ENCODE measurements at places on chromosomes 3 and 15.

GRCh38 chr3:101602731-101603130 lies 28.8 kb downstream of the PCNP start:
- no peak for DNase-seq

DNA sequence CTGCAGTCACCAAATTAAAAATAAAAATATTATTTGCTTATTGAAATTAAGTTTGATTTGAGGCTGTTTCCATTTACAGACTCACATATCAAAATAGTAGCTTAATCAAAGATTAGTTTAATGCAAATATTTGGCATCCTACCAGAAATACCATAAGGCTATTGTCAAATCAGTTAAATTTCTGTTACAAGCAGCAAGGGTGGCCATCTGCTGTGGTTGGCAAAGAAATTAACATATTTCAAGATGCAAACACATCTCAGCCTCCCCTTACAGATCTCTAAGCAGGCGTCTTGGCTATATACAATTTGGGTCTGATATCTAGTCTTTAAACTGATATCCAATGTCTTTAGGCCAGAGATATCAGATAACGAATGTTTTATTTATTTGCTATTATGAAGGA lies 83.2 kb upstream of the NEDD4 start:
- no peak for DNase-seq

GRCh38 chr3:162134571-162134970 lies 638.0 kb downstream of the OTOL1 start:
- DNase-seq, result no peak

GRCh38 chr3:194633349-194634004 lies at the start of gene TMEM44:
TMEM44 (minus strand) TSS chr3:194633419; CDS start chr3:194633215, 204 bp downstream.
- peak; percentile 57 for DNase-seq

DNA sequence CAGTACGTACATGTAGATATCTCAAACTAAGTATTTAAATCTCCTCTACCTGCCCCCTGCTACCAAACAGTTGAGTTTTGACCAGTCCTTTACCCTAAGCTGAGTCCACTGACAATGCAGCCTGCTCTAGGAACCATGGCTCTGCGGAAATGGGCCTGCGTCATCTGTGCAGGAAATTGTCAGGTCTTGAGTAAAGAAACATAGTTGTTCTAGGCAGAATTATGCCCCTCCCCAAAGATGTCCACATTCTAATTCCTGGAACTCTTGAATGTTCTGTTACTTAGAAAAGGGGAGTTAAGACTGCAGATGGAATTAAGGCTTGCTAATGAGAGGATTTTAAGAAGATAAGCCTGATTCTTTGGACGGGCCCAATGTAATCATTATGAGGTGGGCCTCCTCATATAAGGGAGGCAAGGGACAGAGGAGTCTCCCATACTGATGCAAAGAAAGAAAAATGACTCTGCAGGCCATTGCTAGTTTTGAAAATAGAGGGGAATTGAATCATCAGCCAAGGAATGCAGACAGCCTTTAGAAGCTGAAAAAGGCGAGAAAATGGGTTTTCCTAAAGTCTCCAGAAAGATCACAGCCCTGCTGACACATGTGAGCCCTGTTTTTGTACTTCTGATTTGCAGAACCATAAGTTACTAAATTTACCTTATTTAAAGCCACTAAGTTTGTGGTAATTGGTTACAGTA lies 5.5 kb upstream of the VGLL3 start:
- no peak for DNase-seq

DNA sequence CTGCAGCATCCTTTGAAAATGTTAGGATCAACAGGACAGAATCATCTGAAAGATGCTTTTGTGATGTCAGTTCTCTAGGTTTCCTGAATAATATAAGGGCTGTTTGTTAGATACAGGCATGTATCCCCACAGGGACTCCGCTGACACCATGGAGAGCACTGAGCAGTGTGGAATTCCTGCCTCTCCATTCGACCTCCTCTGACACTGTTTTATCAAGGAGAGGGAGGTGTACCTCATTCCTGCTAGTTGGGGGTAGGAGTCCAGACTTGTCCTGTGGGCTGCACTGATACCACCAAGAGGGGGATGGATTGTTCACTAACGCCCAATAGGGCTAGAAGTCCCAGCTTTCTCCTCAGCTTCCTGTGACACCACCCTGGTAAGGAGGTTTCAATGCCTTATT lies 46.6 kb downstream of the LARS2 start:
- no peak for DNase-seq

DNA sequence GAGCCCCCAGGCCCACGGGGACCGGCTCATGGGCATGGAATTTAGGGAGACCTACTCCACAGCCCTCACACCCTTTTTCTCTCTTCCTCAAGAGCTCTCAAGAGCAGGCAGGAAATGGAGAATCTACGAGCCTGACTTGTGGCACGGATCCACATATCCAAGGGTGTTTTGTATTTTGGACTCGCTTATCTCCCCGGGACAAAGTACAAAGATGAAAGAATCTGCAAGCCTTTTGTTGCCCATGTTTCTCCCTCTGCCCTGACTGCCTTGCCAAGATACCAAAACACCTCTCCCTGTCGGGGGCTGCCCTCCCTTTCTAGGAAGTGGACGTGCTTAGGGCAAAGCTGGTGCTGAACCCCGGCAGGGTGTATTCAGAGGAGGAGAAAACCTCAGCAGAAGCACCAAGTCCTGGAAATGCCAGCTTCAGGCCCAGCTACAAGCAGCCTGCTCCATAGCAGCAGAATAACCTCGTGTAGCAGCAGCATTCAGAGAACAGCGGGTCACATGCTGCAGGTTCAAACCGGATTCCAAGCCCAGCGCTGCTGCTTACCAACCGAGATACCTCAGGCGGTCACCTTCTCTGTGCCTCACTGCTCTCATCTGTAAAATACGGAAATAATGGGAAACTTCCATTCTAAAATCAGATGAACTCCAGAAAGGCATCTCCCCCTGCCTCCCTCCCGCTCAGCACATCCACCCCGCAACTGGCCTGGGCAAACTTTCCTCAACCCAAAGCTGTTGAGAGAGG lies 35.2 kb downstream of the DNASE1L3 start:
- DNase-seq, result no peak

DNA sequence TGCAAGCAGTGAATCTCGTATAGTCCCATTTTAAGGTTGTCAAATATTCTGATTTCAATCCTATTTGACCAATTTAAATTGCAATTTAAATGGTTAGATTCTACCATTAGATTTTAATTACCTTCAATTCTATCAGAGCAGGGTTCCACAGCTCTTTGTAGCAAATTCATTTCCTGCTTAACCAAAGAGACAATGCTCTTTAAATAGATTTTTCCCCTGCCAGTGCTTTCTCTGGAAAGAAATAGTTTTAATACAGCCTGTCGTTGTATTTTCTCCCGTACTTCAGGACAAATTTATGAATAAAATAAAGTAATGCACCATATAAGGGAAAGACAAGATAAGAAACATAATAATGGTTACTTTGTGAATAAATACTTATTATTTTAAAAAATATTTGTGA lies 62.8 kb downstream of the ZPLD1 start:
- no peak for DNase-seq

- DNase-seq, result no peak
Measured at GRCh38 chr3:45914362-45915058, 28.2 kb downstream of the CCR9 start.

GRCh38 chr3:101730839-101731238 lies 6.4 kb downstream of the CEP97 start:
- no peak for DNase-seq

DNA sequence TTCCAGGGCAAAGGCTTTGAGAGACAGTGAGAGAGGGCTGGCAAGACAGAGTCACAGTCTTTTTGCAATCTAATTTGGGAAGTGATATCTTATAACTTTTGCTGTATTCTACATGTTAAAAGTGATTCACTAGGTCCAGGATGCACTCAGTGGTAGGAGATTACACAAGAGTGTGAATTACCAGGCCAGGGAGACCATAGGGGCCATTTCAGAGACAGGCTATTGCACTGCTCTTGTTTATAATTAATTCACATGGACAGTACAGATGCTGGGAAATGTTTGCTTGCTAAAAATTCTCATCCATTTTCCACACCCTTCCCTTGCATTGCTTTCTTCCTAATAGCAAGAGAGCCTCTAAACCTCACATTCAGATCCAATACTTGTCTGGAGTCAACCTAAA lies 22.6 kb upstream of the POMGNT2 start:
- no peak for DNase-seq

- no peak for DNase-seq
Measured at GRCh38 chr3:59535791-59536221, 486.0 kb upstream of the CFAP20DC start.

- no peak for DNase-seq
Measured at GRCh38 chr15:75023872-75024636, 664 bp downstream of the PPCDC start.

GRCh38 chr15:101807345-101807945 lies 4.1 kb downstream of the OR4F6 start:
- no peak for DNase-seq

- DNase-seq, result no peak
Measured at GRCh38 chr3:71523628-71524027, 59.9 kb downstream of the FOXP1 start.

- DNase-seq, result peak; percentile 31
Measured at GRCh38 chr15:90665288-90666134, 51.6 kb upstream of the BLM start.

DNA sequence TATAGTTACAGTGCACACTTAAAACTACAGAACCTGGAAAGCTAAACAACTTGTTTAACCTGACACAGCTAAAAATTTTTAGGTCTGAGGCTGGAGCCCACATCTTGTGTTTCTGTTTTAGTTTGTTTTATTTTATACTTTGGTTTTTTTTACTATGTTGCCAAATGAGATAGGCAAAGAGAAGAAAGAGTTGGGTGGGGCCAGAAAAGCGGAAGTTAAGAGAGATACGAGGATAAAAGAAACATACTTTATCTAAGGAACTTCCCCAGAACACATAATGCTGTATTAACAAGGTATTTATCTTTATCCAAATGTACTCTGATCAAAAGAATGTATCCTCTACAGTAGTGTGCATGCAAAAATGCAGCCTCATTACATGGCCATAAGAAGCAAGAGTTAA lies 1145.7 kb downstream of the EPHA3 start:
- no peak for DNase-seq

- DNase-seq, result no peak
Measured at GRCh38 chr3:71779674-71780377, 5.1 kb downstream of the PROK2 start.

- no peak for DNase-seq
Measured at GRCh38 chr3:155635056-155635455, 109.8 kb downstream of the PLCH1 start.

- DNase-seq, result no peak
Measured at GRCh38 chr3:14379843-14380242, 22.6 kb upstream of the SLC6A6 start.

DNA sequence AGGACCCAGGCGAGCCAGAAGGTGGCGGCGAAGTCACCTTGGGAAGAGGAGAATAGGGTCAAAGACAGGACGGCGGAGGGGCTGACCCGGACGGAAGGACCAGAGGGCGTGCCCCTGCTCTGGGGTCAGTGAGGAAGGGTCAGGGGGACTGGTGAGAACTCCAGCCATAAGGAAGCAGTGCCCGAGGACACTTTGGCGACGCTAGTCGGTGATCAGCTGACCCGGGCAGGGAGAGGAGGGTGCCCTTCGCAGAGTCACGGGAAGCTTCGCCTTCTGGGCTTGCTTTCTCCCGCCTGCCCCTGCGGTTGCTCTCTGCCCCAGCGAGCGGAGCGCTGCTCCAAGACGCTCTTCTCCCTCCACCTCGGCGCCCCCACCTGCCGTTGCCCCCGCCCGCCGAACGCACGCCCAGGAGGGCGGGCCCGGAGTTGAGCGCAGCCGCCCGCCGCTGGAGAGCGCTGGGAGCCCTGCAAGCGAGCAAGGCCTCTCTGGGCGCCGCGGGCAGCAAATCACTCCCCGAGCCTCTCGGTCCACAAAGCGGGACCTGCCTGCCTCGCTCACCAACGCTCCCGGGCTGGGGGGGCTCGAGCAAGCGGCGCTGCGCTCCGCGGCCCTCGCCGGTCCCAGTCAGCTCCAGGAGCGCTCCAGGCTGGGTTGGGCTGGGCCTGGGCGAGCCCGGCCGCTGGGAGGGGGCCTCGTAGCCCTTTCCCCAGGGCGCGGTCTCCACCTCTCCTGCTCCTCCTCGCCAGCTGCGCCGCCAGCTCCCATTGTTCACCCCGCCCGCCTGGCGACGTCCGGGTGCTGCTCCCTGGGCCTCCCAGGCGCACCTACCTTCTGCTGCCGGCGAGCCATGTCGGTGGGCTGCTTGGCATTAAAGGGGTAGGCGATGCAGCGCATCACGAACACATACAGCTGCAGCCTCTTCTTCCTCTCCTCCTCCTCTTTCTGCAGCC lies 1.2 kb downstream of the CADPS start:
- DNase-seq, result no peak

DNA sequence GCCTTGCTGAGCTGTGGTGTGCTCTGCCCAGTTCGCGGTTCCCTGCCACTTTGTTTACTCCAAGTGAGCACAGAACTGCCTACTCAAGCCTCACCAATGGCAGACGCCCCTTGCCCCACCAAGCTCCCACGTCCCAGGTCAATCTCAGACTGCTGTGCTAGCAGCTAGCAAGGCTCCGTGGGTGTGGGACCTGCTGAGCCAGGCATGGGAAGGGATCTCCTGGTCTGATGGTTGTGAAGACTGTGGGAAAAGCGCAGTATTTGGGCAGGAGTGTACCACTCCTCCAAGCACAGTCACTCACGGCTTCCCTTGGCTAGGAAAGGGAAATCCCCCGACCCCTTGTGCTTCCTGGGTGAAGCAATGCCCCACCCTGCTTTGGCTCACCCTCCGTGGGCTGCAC lies 45.0 kb downstream of the SLC12A6 start:
- DNase-seq, result no peak

- DNase-seq, result no peak
Measured at GRCh38 chr3:136543385-136543784, 208.8 kb downstream of the STAG1 start.

DNA sequence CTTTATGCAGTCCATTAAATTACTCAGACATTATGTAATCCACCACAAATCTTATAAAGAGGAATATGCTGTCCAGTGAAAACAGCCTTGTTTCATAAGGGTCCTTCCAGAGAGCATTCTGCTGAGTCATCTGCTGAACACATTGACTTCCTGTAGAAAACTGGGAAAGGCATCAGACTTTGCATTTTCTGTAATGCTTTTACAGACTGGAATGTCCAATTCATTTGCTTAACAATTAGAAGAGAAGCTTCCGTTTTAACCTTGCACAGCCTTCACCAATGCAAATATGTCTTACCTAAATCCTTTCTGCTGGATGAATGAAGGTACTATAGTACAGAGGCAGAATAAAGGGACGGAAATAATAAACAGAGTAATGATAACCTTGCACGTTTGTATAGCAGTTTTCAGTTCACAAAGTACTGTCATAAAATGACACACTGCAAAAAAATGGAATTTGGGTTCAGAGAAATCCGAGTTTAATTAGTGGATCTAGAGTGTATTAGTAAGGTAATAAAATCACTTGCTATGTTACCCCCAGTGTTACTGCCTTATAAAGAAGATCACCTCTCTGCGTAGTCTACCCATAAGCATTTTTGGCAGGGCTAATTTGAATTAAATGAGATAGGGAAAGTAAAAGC lies 301.5 kb downstream of the PYDC2 start:
- DNase-seq, result no peak

- DNase-seq, result no peak
Measured at GRCh38 chr15:83209333-83209732, 1.7 kb upstream of the HDGFL3 start.

GRCh38 chr3:141385406-141386125 lies 17.3 kb downstream of the ZBTB38 start:
- DNase-seq, result no peak
